ENCODE measurements at places on chromosomes 3 and 15.

- DNase-seq = no peak
These were observed 941.4 kb downstream of the PLOD2 start for GRCh38 chr3:145219355-145220235.

GRCh38 chr3:156788846-156789245, 37.3 kb upstream of the LEKR1 start:
- no peak for DNase-seq

- no peak for DNase-seq
These were observed 94.4 kb downstream of the ANKRD28 start for GRCh38 chr3:15703346-15703745.

DNA sequence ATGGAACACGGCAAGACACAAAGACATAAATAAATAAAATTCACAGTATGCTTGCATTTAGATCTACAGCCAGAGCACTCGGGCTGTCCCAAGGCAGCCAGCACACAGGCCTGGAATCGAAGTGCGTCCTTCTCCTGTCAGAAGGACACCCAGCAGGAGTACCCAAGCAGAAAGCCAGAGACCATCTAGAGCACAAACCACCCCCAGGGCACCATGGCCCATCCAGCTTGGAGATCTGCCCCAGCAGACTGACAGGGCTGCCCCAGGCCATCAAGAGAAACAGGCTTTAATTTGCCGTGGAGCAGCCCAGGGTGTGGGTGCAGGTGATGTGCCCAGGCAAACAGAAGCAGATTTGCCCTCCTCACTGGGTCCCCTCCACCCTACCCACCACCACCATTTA, 7.8 kb upstream of the SPATA12 start:
- no peak for DNase-seq
